ENCODE measurements at places on chromosomes 12 and 14.
A peak's percentile ranks its signal among the peaks of the same experiment; 100 is the strongest.

DNA sequence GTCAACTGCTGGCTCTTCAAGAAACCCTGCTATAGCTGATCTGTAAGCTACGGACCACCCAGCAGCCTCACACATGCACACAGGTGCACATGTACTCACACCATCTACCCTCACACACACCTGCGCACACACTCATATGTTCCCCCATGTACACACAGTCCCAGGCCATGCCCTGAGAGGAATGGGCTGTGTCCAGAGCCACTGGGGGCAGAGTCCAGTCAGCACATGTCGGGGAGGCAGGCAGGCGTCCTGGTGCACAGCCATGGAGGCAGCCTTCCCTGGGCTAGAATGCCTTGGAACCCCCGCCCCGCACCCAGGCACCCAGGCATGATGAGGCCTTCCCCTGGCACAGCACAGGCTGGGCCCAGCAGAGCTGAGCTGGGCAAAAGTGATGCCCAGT is 58.3 kb upstream of the DLK1 start:
- no peak for DNase-seq

- no peak for DNase-seq
These were observed 199.9 kb upstream of the KRR1 start for GRCh38 chr12:75711271-75711670.

- peak; percentile 18 for DNase-seq
These were observed 247.4 kb downstream of the GALC start for GRCh38 chr14:87745507-87746118.

- no peak for DNase-seq
These were observed 131.9 kb downstream of the GRIN2B start for GRCh38 chr12:13849456-13849855.

- no peak for DNase-seq
These were observed 10.6 kb upstream of the DNAL1 start for GRCh38 chr14:73634011-73634833.

DNA sequence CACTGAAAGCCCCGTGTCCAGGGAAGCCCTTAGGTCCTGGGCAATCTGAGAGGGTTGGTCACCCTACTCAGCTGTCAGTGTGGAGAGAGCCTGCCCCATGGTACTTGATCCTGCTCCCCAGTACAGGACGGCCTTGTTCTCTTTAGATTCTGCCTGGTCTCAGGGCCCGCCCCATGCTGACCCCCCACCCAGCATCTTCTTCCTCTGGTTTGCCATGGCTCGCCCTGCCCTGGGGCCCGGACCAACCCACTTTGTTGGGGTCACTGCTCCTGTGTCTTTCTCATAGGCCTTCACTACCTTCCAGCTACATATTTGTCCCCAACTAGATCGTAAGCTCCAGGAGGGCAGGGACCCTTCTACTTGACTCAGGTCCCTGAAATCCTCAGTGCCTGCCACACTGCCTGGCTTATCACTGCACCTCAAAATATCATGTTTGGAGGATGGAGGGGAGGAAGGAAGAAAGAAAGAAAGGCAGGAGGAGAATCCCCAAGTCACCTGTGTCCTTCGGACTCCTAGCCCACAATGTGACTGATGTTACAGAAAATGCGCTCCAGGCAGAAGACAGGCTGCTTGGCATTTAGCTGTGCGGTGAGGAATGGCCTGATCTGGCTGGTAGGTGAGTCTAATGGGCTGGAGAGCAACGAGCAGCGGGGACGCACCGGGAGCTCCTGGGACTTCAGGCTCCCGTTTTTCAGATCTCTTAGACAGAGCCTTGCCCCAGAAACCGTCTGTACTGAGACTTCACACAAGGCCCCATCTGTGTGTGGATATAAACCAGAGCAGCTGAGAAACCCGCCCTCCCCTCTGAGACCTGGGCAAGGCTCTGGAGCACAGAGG is 66.1 kb downstream of the C14orf132 start:
- DNase-seq: no peak

- no peak for DNase-seq
These were observed 57.7 kb upstream of the CSRP2 start for GRCh38 chr12:76936275-76937193.

DNA sequence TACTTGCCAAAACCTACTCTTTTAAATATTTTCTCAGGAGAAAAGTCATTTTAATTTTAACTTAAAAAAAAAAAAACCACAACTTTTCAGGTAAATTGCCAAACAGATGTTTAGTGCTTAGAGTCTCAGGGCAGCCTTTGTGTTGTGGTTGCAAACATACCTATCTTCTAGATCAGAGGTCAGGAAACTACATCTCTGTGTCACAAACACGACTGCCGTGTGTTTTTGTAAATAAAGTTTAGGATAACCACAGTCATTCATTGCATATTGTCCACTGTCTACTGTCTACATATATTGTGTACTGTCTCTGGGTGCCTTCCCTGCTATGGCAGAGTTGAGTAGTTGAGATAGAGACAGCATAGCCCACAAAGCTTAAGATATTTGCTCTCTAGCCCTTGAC is 48.9 kb downstream of the DYRK2 start:
- peak; percentile 69 for DNase-seq

DNA sequence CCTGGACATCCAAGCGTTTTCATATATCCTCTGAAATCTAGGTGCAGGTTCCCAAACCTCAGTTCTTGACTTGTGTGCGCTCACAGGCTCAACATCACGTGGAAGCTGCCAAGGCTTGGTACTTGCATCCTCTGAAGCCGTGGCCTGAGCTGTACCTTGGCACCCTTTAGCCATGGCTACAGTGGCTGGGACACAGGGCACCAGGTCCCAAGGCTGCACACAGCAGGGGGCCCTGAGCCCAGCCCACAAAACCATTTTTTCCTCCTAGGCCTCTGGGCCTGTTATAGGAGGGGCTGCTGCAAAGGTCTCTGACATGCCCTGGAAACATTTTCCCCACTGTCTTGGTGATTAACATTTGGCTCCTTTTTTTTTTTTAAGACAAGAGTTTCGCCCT is 11.6 kb upstream of the FAM177A1 start:
- DNase-seq: no peak

- DNase-seq: peak; percentile 48
These were observed at the start of gene SDS for GRCh38 chr12:113403435-113404415. Gene SDS (minus strand): TSS chr12:113403887. CDS start chr12:113399708, 4,179 bp downstream.

GRCh38 chr14:99899578-99900178 is 106.5 kb downstream of the EML1 start:
- DNase-seq: no peak

- no peak for DNase-seq
These were observed 4.8 kb downstream of the IFNG start for GRCh38 chr12:68154779-68155178.

- DNase-seq: peak; percentile 100
These were observed 214.4 kb upstream of the DIO2 start for GRCh38 chr14:80425686-80426085.

DNA sequence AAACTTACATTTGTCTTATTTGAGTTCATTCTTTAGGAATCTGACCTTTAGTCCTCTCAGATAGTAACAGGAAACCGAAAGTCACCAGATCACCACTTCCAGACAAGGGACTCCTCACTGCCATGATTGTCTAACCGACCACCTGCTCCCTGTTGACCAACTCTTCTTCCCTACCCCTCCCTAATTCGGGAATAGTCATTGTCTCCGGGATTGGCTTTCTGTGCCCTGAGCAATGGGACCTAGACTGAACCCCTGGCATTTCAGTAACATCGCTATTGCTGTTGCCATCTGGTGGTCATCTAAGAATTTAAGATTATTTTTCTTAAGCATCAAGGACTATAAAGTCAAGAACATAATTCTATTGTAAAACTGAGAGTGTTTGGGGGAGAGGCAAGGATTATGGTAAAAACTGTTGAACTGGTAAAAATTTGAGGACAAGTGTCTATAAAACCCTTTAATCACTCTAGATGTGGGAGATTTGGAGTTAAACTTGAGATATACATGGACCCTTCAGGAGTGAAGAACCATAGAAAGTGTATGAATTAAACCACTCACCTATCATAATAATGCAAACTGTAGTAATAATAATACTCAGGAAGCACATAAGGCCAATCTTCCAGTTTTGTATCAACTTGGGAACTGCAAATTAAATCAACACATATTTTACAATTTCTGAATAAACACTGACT is 6.3 kb downstream of the CLEC2A start:
- peak; percentile 20 for DNase-seq

Measured in astrocyte (in vitro differentiated cells and primary cell).